Hindlimb muscle (tissue), 1 donor: ENCODE measurements at places on chromosomes 4 and X. TPM values are rescaled to one million over a fixed set of nuclear protein-coding genes. Genes with fewer than 3 reads are reported as not detected.

- no peak for DNase-seq
Measured at GRCh38 chr4:172982151-172982590, 186.4 kb upstream of the GALNT7 start.

GRCh38 chrX:318739-319578, at the start of gene GTPBP6:
TSS of gene GTPBP6 (minus strand) at chrX:318796. CDS start at chrX:318787, 9 bp downstream.
- DNase-seq = peak; percentile 100

The NR3C2 gene
- polyA plus RNA-seq = 20.4 TPM

DNA sequence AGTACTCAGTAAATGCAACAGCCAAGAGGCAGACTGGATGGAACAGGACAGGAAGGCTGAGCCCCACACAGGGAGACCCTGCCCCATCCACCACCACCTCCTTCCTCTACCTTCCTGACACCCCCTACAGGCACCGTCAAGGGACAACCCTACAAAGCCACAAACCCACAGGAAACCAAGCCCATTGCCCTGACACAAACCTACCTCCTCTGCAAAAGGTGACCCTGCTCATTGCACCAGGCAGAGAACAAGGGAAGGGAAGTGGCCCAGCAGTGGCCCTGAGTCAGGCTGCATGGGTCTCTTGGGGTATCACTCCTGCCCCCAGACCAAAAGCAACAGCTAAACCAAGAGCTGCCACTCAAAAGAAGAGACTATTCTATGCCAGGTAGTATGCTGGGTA, 21.0 kb downstream of the JAKMIP1 start:
- no peak for DNase-seq

DNA sequence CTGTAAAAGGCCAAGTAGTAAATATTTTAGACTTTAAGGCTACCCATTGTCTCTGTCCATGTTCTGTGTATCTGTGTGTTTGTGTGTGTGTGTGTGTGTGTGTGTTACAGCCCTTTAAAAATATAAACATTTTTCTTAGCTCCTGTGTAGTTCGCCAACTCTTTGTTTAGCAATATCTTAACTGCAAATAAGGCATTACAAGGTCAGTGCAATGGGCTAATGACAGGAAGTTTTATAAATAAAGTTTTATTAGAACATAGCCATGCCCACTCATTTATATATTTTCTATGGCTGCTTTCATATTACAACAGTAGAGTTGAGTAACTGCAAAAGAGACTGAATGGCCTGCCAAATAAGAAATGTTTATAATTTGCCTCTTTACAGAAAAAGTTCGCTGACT, 5.9 kb upstream of the SLC7A11 start:
- no peak for DNase-seq

The MAOB gene
- 0.35 TPM for polyA plus RNA-seq

DNA sequence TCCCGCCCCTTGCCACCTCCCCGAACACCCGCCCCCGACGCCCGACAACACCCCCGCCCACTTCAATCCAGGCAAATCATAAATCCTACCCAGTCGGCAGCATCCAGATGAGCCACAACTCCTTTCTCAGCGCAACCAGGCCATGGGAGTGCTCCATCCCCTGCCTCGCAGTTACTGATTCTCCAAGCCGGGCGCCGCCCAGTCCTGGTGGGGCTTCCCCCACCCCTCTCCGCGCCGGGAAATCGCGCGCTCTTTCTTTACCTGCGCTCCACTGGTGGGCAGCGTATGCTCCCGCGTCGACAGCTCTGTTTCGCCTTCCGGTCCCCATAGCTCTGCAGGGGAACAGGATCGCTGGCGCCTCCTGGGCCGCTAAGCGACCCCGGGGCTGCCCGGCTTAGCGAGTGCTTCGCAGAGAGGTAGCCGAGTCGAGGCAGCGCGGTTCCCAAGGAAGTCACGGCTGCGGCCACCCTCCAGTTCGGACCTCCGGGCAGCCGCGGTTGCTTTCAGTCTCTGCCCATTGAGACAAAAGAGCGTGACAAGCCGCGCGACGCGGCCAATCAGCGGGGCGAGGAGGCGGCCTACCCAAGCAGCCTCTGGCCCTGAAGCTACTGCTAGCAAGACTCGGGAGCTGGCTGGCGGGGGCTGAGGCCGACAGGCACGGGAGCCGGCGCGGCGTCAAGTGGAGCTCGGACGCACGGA, 43.7 kb upstream of the TMSB15B start:
- peak; percentile 63 for DNase-seq

DNA sequence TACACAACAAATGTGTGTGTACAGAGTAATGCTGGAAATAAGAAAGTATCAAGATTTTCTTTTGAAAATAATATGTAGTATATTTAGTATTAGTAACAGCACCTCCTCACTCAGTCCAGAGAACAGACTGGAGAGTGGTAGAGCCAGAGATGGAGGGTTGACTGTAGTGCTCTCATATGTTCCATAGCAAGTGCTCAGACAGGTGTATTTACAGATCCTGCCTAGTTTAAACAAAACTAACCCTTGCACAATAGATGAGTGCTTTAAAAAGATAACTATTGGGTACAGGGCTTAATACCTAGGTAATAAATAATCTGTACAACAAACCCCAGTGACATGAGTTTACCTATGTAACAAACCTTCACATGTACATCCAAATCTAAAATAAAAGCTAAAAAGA, 381.0 kb upstream of the EMCN start:
- DNase-seq = no peak

The EGFL6 gene
- polyA plus RNA-seq = 53.7 TPM

The COL25A1 gene
- polyA plus RNA-seq = 4.5 TPM

GRCh38 chr4:159899596-159899995, 796.7 kb downstream of the RAPGEF2 start:
- no peak for DNase-seq

DNA sequence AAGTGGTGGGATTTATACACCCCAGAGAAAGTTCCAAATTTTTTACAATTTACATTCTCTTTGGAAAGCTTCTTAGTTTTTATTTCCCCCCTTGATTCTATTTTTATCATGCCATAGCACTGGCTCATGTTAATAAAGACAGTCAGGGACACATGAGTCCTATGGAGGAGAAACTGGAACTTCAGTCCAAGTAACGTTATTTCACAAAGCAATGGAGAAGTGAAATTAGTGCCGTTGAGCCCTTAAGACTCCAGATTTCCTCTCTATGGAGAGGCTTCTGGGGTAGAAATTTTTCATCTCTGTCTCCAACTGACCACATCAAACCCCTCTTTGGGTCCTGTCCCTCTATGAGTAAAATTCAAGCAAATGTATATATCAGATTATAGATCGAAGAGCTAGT, 12.8 kb upstream of the TASL start:
- no peak for DNase-seq

- no peak for DNase-seq
Measured at GRCh38 chrX:95629737-95630136, 1054.9 kb upstream of the DIAPH2 start.

The TXK gene
- 0.65 TPM for polyA plus RNA-seq

The AMOT gene
- 39.0 TPM for polyA plus RNA-seq
